Non-pigmented ciliary epithelial cell (primary cell): ENCODE measurements at places on chromosomes 6 and 20.

DNA sequence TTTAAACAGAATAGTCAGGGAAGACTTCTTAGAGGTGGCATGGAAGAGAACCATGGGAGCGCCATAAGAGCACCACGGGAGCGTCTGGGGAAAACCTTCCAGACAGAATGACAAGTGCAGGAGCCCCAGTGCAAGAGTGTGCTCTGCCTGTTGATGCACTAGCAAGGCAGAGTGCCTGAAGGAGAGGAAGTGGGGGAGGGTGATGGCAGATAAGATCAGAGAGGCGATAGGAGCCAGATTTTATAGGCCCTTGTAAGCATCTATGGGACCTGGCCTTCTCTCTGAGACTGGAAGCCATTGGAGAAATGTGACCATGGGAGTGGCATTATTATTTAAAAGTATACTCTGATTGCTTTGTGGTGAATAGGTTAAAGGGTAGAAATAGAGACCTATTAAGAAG is 13.1 kb downstream of the FUCA2 start:
- no peak for DNase-seq

- no peak for DNase-seq
Observed at GRCh38 chr20:1429143-1429728, 36.4 kb upstream of the FKBP1A start.

GRCh38 chr6:147579667-147580066 is 71.2 kb downstream of the SAMD5 start:
- no peak for DNase-seq

DNA sequence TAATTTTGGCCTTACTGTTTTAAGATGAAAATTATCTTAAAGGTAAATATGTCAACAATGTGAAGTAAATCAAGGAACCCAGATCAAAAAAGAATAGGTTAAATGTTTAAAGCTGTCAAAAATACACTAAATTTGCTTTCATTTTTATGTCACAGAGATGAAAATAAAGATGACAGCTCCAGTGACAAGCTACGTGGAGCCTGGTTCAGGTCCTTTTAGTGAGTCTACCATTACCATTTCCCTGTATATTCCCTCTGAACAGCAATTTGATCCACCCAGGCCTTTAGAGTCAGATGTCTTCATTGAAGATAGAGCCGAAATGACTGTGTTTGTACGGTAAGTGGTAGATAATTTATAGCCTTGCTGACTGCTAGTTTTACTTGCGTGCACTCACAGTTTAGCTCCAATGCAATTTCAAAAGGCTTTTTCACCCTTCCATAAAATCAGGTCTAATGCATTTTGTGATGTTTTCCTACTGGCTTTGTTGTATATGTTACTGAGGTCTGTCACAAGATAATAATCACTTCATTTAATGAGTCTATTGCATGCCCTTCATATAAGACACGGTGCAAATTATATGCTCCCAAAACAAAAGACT is 1.9 kb downstream of the HEBP2 start:
- no peak for DNase-seq

DNA sequence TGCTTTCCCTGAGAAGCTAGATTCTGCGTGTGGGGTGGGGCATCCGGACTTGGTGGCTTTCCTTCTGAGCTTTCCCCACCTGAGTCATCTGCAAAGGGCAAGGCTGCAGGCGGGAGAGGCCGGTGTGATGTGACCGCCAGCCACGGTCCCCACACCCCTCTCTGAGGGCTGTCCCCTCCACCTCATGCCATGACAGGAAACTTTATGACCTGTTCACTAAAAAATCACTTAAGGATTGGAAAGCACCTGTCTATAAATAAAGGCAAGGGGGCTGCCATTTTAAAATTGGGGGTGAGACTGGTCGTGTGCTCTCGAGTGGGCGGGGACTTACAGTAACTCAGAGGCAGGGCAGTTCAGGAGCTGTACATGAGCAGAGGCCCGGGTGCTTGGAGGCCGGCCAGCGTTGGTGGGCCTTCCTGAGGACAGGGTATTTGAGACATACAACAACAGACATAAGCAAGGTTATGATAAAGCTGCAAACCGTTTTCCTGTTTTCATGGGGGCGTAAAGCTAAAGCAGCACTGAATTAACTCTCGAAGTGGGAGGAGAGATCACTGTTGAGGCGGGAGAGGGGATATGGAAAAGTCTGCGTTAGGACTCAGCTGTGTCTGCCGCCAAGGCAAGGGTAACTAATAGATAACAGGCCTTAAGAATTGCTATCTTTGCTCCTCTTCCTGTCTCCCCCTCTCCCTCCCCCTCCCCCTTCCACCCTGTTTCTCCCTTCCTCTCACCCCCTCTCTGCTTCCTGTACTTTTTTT is 16.1 kb upstream of the SERPINB1 start:
- no peak for DNase-seq

DNA sequence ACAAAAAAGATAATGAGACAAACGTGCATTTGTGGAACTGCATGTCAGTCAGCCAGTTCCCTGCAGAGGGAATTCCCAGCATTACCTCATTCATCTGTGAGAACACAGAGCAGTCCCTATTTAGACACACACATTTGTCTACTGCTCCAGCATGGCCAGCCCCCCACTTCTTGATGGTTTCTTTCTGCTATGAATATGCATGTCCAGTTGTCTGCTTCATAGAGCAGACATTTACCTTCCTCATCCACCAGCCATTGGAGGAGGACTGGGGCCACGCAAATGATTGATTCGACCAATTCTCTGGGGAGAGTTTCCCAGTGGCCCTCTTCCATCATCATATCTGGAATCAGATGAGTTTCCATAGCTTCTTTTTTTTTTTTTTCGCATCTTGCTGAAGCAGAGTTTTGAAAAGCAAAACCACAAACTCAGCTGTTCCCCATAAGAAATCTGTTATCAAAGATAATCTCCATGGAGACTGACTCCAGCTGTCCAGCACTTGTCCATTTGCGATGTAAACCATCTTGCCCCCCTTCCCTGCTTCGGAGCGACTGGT is 11.8 kb downstream of the ENPP1 start:
- no peak for DNase-seq

DNA sequence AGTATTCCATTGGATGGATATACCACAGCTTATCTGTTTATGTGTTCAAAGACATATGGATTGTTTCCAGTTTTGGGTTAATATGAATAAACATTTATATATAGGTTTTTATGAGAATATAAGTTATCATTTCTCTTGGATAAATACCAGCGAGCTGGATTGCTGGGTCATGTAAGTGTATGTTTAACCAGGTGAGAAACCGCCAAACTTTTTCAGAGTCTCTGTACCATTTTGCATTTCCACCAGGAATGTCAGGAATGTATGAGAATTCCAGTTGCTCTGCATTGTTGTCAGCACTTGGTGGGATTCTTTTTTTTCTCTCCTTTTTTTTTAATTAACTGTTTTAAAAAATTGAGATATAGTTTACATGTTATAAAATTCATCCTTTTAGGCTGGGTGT is 52.1 kb downstream of the PHF20 start:
- no peak for DNase-seq

DNA sequence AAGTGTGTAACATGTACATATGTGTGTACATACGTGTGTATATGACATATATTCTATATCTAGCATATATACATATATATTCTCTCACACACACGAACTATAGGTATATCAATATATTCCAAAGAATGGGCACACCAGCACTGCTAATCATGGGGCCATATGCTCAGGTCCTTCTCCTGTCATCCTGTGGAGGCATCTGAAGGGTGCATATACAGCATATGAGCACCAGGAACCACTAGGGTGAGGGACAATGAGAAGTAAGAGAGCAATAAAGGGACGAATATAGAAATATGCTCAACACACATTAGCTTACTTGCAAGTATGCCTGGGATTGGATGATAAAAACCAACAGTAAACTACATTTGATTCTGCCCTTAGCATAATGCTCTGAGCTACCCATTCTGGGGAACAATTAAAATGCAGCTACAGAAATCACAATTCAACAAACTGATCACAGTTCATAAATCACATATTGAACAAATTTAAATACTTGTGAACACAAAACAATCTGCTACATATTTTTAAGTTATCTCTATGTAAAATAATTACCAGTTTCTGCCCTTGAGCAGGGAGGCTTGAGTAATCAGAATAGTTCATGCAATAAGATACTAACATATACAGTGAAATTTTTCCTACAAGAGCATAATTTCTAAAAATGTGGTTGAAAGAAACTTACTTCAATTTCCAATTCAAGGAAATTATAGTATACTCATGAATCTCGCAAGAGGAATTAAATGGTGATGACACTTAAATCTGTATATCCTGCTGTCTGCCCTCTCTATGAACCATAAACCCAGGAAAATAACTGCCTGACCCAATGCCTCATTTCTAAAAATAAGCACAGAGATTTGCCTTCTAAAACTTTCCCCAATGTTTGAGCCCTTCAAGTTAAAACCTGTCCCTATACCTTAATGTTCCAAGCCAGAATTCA is 272.2 kb upstream of the THEMIS start:
- no peak for DNase-seq

DNA sequence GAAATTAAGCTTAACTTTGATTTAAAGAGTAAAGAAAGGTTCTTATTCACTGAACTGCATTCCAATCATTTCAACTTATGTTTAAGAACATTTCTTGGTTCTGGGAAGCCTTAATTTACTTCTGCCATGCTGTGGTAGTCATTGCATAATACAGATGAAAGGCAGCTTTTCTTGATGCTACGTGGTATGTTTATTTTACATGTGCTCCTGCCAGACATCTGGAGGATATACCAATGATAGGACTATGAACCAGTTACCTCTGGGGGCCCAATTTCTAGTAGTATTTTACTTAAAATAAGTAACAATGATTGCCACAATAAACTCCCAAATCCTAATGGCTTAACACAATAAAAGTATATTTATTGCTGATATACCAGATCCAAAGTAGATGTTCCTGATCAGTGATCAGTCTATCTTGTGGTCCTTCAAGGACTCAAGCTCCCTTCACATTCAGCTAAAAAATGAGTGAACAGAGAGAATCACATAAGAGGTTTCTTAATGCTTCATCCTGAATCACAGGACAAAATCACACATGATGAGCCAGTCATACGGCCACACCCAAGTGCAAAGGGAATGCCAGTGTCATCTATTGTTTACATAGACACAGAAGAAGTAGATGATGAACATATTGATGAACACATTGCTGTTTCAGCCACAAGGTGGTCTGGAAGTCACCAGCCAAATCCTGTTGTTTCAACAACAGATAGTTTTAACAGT is 56.5 kb upstream of the CCN2 start:
- no peak for DNase-seq

DNA sequence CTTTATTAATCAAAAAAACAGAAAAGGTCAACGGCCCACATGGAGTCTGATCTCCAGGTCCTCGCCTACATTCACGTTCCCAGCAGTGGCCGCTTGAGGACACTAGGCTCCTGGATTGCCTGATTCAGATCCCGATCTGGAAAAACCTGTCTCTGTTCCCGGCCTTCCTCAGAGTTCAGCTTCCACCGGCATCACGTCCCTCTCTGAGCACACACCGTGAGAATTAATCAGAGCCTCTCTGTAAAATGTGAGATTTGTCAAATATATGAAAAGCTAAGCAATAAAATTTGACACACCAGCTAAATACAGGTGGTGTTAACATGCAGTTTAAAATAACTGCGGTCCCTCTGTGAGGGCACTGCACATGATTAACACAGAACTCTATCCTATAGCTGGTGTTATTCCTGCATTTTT is 122.8 kb upstream of the COL21A1 start:
- DNase-seq: no peak

- no peak for DNase-seq
Observed at GRCh38 chr6:34615574-34616226, 59.6 kb upstream of the SPDEF start.

DNA sequence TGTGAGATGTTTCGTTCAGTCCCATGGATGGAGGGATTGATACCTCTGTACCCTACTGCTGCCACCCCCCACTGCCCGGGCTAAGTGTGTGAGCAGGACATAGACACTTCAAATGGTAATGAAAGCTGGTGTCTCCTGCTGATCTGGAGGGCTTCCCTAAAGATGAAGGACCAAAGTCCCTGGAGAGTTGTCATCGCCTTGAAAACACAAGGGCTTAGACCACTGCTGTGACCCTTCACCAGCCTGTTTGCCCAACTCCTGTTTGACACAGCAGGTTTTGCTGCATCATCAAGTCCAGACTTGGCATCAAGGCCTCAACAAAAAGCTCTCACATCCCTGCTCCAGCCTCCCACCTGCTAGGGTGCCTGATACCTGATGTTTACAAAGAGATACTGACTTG is 57.9 kb upstream of the FAM8A1 start:
- DNase-seq: no peak

GRCh38 chr6:137297887-137298286 is 78.7 kb upstream of the IFNGR1 start:
- no peak for DNase-seq

GRCh38 chr20:61588411-61589385 is 336.6 kb downstream of the CDH4 start:
- DNase-seq: peak; percentile 60

DNA sequence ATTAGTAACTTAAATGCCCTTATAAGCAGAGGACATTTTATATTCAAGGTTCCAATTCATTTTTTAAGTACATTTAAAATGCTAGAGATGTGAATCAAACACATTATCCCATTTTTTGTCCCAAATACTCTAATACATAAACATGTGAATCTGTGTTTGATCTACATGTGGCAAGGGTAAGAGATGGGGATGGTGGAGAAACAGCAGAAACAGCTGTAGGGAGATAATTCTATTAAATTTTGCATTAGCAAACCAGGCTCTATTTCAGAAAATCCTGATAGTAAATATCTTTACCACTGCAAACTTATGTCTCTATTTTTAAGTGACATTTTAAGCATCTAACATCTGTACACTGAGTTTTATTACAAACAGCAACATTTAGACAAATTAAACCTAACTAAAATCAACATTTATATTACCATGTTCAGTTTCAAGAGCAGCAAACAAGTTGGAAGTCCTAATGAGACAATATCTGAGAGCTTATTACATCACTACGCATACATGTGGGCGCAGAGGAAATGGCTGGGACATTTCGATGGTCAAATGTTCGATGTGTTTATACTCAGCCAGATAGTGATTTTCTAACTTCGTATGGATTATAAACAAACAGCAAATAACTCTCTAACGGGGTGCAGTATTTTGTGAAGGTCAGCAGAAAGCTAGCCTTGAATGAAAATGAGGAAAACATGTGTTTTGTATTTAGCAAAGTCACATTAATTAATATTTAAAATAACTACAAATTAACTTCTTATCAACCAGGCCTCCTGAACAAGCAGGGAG is 165.1 kb downstream of the GJA1 start:
- no peak for DNase-seq
